ENCODE measurements at places on chromosomes 7 and 10.

- no peak for DNase-seq
These were observed 9.8 kb downstream of the TSPAN14 start for GRCh38 chr10:80463868-80464267.

DNA sequence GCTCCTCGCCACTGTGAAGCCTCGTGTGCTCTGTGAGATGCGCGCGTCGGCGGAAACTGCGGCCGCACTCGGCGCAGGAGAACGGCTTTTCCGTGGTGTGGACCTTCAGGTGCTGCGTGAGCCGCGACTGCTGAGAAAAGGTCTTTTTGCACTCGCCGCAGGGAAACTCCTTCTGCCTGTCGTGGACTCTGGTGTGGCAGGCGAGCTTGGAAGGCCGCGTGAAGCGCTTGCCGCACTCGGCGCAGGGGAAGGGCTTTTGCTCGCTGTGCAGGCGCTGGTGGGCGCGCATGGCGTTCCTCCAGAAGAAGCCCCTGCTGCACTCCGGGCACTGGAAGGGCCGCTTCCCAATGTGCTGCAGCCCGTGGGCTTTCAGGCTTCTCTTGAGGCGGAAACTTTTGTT is 13.7 kb upstream of the ZNF786 start:
- no peak for DNase-seq

GRCh38 chr7:117715784-117716445 is 157.3 kb downstream of the CTTNBP2 start:
- DNase-seq = no peak

- DNase-seq = no peak
These were observed 29.3 kb upstream of the GGCT start for GRCh38 chr7:30533886-30534285.

DNA sequence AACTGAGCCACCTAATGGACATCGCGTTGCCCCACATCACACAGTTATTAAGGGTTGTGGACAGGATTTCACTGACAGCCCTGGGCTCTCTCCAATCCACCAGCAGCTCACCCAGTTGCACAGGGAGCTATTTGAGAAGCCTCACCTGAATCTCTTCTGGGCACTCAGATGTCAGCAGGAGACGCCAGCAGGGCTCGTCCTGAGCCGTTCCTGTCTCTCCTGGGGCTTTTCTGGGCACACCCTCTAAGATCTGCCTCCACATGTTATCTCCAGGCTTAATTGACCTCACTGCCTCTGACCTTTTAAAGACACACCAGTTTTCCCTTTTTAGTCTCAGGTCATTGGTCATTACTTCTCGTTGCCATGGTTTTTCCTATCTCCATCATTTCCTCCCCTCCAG is 63.0 kb downstream of the GRID1 start:
- DNase-seq = no peak

GRCh38 chr10:51014680-51015389 is 59.5 kb upstream of the PRKG1 start:
- DNase-seq = no peak

- DNase-seq = no peak
These were observed 116.9 kb downstream of the EVX1 start for GRCh38 chr7:27359181-27360125.

GRCh38 chr10:23331567-23332301 is 12.9 kb downstream of the C10orf67 start:
- DNase-seq = no peak

- no peak for DNase-seq
These were observed 55.9 kb downstream of the DIP2C start for GRCh38 chr10:633279-634245.

GRCh38 chr7:42347616-42348015 is 110.6 kb upstream of the GLI3 start:
- DNase-seq = no peak

- peak; percentile 2 for DNase-seq
These were observed 75.3 kb upstream of the TAS2R16 start for GRCh38 chr7:123070702-123071286.

DNA sequence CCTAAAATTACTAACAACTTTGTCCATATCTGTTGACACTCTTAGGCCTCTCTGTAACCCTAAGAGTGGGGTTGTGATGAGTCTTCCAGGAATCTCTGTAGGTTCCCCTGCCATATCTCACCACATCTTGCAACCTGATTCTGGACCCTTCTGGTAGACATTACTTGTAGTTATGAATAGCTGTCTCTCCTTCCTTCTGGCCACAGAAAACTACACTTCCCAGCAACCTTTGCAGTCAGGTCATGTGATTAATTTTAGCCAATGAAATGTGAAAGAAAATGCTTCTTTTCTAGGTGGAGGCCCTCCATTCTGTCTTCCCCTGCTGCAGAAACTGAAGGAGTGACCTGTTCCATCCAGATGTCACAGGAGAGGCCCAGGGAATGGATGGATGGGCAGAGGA is 147.6 kb upstream of the AOAH start:
- DNase-seq = no peak

GRCh38 chr7:96310110-96310509 is 11.8 kb downstream of the SLC25A13 start:
- DNase-seq = no peak

DNA sequence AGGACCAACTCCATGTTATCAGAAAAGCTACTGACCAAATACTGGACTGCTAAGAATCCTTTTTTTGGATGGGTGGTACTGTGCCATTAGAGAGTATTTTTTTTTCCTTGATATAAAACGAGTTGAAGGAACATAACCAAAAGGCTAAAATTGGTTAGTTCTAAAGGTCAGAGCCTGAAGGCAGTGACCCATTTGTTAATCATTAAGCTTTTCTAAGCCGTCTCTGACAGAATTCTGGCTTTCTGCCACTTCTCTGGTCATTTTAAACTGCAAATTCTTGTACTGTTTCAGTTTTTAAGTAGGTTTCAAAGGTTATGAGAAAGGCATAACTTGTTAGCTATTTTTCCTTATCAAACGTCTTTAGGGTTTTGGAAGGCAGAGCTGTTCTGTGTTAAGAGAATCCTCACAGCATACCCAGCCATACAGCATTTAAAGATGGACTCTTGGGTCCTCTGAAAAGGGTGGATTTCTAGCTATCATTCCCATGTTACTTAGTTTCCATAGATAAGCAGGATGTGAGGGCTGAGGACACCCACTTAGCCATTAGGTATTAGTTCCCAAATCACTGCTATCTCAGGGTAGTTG is 196.8 kb downstream of the RNLS start:
- DNase-seq = no peak

DNA sequence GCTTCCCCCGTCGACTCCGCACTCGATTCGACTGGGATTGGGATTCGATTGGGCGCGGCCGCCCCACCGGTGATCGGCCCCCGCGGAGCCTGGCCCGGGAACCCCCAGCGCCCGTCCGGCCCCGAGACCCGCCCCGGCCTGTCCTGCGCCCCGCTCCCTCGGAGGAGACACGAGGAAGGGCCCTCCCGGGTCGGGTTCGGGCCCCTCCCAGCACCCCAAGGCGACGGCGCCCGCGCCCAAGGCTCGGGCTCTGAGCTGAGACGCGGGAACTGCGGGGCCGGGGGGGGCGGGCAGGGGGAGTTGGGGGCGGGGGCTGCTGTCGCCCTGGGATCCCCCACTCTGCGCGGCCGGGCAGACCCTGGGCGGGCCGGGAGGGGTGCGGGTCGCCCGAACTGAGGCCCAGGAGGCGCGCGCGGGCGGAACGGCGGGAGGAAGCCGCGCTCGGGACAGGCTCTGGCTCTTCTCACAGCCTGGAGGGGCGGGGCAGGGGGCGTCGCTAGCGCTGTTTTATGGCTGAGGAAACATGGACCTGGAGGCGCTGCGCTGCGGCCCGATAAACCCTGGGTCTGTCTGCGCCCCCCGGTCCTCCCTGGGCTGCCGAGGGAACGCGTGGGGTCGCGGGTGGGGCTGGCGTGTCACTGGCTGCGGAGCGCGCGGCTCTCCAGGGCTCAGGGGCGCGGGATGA is 1.7 kb upstream of the NKX6-2 start:
- no peak for DNase-seq

DNA sequence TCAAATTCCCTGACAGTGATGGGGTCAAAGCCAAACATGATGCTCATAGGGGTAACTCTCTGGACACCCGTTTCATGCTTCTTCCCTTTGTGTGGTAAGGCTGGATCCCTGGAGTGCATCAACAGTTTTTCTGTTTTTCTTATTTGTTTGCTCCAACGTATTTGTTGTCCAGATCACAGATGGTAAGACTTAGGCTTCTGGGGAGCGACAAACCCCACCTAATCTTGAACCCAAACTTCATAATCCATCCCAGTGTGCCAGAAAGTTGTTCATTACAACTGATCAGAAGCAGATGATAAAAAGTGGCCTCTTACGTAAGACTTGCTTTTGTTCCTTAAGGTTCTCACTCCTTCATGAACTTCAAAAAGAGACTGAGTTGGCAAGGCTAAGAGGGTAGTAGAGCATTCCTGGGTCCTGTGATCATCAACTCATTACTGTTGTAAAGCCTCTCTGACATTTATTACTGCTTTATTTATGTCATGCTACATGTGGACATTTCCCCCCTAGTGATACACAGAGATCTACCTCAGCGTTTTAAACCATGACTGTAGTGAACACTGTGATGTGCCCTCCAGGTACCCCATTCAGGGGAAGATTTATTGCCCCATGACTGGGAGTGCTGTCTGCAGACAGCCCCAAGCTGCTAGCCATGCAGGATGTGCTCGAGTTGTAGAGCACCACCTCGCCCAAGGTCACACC is 125.6 kb downstream of the CCDC71L start:
- DNase-seq = no peak

GRCh38 chr10:92742331-92743228 is 52.8 kb downstream of the HHEX start:
- DNase-seq = no peak

GRCh38 chr10:63143987-63144386 is 10.9 kb downstream of the NRBF2 start:
- DNase-seq = no peak

GRCh38 chr7:49771427-49772176 is 1.8 kb upstream of the VWC2 start:
- DNase-seq = no peak

- no peak for DNase-seq
These were observed 381.1 kb downstream of the SDK1 start for GRCh38 chr7:3682028-3682710.

GRCh38 chr7:95113590-95113989 is 206.2 kb downstream of the PPP1R9A start:
- no peak for DNase-seq

- DNase-seq = no peak
These were observed 140.1 kb downstream of the LRRC4 start for GRCh38 chr7:127891144-127891543.

- no peak for DNase-seq
These were observed 131.8 kb downstream of the SEMA3E start for GRCh38 chr7:83517035-83517700.

DNA sequence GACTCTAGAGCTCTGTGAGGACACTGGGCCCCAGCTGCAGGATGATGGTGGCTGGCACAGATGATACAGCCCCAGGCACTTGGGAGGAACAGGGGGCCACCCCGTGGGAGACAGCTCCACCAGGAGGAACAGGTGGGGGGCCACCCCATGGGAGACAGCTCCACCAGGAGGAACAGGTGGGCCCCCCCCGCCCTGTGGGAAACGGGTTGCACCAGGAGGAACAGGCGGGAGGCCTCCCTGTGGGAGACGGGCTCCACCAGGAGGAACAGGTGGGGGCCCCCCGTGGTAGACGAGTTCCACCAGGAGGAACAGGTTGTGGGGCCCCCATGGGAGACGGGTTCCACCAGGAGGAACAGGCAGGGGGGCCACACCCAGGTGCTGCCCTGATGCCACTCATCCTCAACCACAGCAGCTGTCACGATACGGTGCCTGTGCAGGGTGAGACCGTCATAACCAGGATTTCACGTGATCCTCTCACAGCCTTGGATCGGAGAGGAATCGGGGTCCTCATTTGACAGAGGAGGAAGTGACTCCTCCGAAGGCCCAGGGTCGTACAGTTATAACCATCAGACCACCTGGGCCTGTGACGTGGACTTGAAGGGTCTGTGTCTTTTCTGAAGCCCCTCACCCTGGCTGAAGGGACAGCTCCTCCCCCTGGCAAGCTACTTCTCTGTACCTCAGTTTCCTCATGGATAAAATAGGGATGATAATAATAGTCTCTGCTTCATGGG is 49.2 kb upstream of the NANOS1 start:
- DNase-seq = peak; percentile 64

DNA sequence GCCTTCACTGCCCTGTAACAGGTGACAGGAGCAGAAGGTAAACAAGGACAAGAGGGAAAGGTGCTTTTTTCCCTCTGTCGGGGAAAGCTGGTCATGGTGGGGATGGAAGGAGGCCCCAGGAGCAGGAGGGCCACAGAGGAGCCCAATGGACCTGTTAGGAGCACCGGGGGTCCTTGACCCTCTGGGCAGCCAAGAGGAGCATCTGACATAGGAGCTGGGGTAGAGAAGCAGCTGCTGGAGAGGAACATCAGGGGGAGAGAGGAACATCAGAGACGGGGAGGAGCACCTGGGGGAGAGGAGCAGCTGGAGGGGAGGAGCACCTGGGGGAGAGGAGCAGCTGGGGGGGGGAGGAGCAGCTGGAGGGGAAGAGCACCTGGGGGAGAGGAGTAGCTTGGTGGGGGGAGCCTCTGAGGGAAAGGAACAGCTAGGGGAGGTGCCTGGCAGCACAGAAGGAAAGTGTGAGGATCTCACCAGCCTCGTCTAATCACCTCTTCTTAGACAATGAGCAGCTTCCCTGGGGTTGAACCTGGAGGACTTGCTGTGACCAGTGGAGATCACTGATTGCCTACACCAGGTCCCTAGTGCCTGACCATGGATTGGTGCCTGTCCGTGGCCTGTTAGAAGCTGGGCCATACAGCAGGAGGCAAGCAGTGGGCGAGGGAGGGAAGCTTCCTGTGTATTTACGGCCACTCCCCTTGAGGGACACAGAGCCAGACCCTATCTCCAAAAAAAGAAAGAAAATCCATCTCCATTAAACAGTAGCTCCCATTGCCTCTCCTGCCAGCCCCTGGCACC is 37.6 kb downstream of the JAKMIP3 start:
- DNase-seq = no peak

DNA sequence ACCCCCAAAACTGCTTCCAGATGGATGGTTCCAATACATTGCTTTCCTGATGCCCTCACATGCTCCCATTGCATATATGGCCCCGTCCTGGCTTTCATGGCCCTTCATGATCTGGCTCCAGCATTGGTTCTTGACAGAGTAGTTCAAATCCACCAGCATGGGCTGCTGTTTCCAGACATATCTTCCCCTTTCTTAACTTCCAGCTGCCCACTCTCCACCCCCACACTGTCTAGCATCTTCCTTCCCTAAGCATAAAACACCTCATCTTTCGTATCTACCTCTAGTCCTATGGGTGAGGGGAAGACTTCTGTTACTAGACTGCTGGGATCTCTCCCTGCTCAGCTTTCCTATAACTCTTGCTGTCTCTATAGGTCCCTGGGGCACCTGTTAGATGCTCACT is 13.2 kb upstream of the GOLGA7B start:
- no peak for DNase-seq
